Panc1 (cell line): ENCODE measurements at places on chromosomes 2 and 18. TPM values are rescaled to one million over a fixed set of nuclear protein-coding genes. Genes with fewer than 3 reads are reported as not detected.

DNA sequence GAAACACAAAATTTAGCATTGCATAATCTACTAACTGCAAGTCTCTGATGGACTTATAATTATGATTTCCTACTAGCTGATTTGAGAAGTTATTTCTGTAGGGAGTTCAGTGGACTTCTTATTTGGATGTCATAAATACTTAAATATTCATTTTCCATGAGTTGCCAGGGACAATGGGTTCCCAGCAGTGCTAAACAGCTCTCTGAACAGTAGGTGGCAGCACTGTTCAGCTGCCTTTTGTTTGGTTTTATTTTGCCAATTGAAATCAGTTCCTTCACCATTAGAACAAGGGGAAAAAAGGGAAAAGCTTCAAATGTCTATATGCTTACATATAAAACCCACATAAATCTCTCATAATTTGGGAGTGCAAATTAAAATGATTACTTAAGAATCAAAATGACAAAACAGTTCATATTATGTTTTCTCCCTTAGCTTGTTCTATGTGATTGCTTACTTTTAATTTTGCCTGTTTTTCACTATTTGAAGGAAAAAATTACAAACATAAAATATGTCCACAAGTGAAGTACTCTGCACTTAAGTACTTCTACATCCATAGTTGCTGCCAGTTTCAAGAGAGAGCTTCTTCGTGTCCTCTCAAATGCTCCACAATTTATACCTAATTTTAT, 898.9 kb downstream of the CPS1 start:
- no peaks in the 10 kb centered on the region for H3K27me3 ChIP-seq
- H3K36me3 ChIP-seq: no peaks in the 10 kb centered on the region
- H3K27ac ChIP-seq: no peak overlapping the region
- H3K4me3 ChIP-seq: no peak overlapping the region

DNA sequence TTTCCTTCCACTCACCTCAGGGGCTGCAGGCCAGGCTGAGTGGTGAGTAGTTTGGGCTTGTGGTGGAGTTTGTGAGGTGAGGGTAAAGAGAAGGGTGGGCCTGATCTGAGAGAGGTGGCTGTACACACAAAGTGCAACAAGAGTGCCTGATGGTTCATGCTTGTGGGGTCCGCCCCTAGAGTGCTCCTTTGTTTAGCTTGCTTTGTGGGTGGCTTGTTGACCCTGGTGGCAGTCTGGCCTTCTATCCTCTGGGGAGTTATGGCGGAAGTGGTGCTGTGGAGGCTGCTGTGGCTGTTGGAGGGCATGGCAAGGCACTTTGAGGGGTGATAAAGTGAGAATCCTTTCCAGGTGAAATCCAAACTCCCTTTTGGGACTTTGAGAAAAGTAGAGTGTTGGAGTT, 10.6 kb downstream of the UBE2F start:
- H3K36me3 ChIP-seq: peaks cover 2% of the 10 kb centered on the region; the same call in 1 of the 2 replicates
- no peak overlapping the region for H3K27ac ChIP-seq
- DNase-seq: no peak
- no peak overlapping the region for H3K4me3 ChIP-seq
- H3K4me1 ChIP-seq: no peaks in the 10 kb centered on the region
- H3K27me3 ChIP-seq: no peaks in the 10 kb centered on the region

The NGEF gene
- total RNA-seq: 17.8 TPM

DNA sequence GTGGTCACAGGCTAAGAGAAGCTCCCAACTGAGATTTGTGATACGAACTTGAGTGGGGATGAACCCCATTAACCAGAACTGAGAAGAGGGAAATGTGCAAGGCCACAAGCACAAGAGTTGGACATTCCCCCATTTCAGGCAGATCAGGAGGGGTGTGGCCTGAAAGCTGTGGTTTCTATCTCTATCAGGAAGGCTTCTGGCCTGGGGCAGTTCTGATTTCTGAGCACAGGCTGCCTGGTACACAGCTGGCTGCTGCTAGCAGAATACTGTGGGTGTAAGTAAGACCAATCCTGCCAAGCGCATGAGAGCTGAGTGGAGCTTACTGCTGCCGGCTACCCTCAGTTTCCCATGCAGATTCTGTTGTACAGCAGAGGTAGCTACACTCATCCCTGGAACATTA, 484.6 kb downstream of the SATB2 start:
- no peak for DNase-seq
- no peaks in the 10 kb centered on the region for H3K27me3 ChIP-seq
- no peak overlapping the region for H3K4me3 ChIP-seq
- no peak overlapping the region for H3K27ac ChIP-seq
- no peaks in the 10 kb centered on the region for H3K4me1 ChIP-seq

DNA sequence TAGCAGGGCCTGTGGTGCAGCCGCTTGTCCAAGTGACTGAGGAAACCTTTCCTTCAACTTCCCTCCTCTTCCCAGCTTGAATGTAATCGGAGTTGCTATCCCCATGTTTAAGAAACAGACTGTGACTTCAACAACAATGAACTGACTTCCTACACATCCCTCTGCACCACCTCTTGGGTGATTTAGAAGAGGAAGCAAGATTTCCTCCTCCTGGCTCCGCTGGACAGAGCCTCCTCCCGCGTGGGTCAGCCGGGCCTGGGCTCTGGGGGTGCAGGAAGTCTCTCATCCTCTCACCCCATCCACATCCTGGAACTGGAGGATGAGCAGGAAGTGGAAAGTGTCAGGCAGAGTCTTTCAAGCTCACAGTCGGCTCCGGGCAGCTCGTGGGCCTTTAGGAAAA, 84.3 kb downstream of the GATA6 start:
- H3K4me1 ChIP-seq: no peaks in the 10 kb centered on the region
- H3K36me3 ChIP-seq: no peaks in the 10 kb centered on the region
- H3K27ac ChIP-seq: no peak overlapping the region
- DNase-seq: no peak
- H3K27me3 ChIP-seq: peaks cover 4% of the 10 kb centered on the region; the same call in 1 of the 2 replicates
